ENCODE measurements at places on chromosomes 7 and 10.

- no peak for DNase-seq
Observed at GRCh38 chr10:6161921-6162320, 40.8 kb upstream of the PFKFB3 start.

GRCh38 chr7:157006829-157007469 is 3.5 kb downstream of the MNX1 start:
- no peak for DNase-seq

DNA sequence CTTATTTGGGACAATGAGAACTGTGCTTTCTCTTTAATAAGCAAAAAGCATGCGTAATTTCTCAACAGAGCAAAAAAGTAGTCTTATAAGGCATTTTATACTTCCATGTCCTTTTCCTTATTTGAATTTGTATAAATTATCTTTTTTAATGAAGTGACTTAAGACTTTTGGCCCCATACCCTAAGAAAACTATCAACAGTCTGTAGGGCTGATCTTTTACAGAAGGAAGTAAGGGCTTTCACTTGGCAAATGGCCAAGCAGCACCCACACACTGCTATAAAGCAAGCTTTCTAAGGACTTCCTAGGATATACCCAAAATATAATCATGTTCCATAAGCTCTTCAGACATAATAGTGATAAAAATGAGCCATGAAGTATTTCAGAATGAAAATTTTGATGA is 3.4 kb downstream of the CRPPA start:
- no peak for DNase-seq

DNA sequence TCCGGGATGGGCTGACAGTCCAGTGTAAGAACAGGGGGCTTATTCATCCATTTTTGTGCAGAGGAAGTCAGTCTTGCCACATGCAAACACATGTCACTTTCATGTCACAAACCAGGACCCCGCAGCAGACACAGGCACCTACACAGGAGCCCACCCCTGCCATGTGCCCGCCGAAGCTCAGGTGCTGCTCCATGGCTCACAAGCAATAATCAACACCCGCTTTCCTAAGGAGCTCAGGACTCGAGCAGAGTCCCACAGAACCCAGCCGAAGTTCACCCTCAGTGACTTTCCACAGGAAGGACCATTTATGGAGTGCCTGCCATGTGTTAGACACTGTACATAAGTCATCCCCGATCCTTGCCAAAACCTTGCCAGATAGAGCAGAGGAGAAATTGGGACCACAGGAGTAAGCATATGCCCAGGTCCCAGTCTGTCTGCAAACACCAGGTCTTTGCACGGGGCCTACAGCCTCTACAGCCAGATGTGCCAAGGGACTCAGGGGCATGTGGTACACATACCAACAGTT is 99.4 kb downstream of the EBF3 start:
- no peak for DNase-seq

- no peak for DNase-seq
Observed at GRCh38 chr10:128095753-128096469, 30.3 kb downstream of the MKI67 start.

- no peak for DNase-seq
Observed at GRCh38 chr10:21512573-21513404, 12.7 kb downstream of the SKIDA1 start.

DNA sequence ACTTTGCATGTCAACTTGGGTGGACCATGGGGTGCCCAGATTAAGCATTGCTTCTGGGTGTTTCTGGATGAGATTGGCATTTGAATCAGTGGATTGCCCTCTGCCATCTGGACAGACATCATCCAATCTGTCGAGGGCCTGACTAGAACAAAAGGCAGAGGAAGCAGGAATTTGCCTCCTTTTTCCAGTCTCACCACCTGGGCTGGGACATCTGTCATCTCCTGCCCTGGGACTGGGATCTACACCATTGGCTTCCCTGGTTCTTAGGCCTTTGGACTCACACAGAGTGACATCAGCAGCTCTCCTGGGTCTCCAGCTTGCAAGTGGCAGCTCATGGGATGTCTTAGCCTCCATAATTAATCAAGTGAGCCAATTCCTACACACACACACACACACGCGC is 10.3 kb downstream of the SLC13A4 start:
- no peak for DNase-seq

GRCh38 chr7:16299853-16300252 is 121.5 kb downstream of the CRPPA start:
- no peak for DNase-seq

DNA sequence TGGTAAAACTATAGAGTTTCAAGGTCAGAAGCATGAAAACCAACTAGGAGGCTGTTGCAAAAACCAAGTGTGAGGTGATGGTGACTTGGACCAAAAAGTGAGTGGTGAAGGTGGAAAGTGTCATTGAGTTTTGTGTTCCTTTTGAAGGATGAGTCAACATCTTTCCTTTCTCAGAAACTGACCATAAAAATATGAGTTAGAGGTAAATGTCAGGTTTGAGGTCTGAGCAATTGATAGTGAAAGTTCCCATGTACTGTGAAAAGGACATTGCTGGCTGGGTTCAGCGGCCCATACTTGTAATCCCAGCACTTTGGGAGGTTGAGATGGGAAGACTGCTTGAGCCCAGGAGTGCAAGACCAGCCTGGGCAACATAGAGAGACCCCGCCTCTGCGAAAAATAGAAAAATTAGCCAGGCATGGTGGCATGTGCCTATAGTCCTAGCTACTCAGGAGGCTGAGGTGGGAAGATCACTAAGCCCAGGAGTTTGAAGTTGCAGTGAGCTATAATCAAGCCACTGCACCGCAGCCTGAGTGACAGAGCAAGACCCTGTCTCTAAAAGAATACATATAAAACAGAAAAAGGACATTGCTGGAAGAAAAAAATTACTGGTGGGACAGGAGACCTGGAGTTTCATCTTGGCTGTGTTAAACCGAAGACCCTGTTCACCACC is 89.3 kb upstream of the ARID5B start:
- DNase-seq = no peak

DNA sequence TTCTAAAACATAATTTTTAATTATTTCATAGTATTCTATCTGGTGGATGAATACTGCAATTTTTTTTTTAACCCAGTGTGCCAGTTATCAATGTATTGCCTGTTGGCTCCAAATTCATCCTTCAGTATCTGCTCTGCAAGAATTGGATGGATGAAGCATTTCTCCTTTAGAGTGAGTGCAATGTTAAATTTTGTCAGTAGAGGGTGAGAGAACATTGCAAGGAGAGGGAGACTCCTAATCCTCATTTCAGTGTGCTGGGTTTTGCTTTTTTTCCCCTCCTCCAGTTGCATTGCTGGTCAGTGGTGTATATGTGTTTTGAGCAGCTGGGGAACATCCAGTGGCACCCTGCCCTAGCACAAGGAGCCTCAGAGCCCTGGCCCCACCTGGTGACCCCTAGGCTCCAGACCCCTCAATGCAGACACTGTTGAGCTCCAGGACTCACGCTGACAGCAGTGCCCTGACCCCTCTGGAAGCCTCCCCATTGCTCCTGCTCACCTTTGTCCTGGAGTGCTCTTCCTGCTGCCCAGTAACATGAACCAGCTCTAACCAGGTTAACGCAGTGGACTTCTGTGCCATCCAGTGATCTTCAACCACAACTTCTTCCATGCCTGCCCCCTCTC is 199.4 kb downstream of the USP6NL start:
- no peak for DNase-seq

- no peak for DNase-seq
Observed at GRCh38 chr10:46319389-46319788, 32.6 kb downstream of the ANTXRL start.

Measured in stimulated activated CD8-positive, alpha-beta memory T cell treated with anti-CD3 and anti-CD28 coated beads, Interleukin-15, amount 100 ng/mL, for 48 hours (primary cell).